ENCODE measurements at places on chromosomes 7 and 10. TPM values are rescaled to one million over a fixed set of nuclear protein-coding genes. Genes with fewer than 3 reads are reported as not detected.

The MGAM2 gene
- not detected for total RNA-seq

The EPHB6 gene
- total RNA-seq = 21.4 TPM

The TAS2R41 gene
- total RNA-seq = not detected

The MMD2 gene
- total RNA-seq = 0.47 TPM

The GHRHR gene
- total RNA-seq = not detected

The CBX3 gene
- 191 TPM for total RNA-seq

The CNPY1 gene
- total RNA-seq = not detected

The LDB3 gene
- total RNA-seq = 92.0 TPM

The TLX1 gene
- total RNA-seq = 14.3 TPM

The FAM149B1 gene
- 31.3 TPM for total RNA-seq

DNA sequence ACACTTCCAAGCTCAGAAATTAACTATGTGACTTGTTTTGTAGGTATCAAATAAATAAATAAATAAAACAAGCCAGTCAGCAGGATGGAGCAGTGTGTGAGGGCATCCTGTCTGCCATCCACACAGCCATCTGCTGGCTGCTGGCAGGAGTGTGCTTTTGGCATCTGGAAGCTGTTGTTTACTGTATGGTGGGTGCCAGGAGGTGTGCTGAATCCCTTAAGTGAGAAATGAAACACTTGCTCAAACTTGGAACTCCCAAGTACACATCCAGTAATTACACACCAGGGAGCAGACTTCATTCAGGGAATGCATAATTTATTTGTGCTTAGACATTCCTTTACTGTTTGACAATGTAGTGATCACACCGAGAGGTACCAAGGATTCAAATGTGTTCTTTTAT lies 16.9 kb upstream of the TAX1BP1 start:
- H3K36me3 ChIP-seq = no peaks in the 10 kb centered on the region
- no peak overlapping the region for H3K27ac ChIP-seq
- H3K27me3 ChIP-seq = peaks cover 2% of the 10 kb centered on the region

- H3K27ac ChIP-seq = no peak overlapping the region
- H3K4me1 ChIP-seq = no peaks in the 10 kb centered on the region
- peaks cover 6% of the 10 kb centered on the region for H3K36me3 ChIP-seq
- H3K4me3 ChIP-seq = no peak overlapping the region
- DNase-seq = no peak
These were observed 6.7 kb upstream of the COA1 start for GRCh38 chr7:43735802-43736603.

GRCh38 chr10:11439523-11440053 lies 171.9 kb downstream of the USP6NL start:
- peaks cover 10% of the 10 kb centered on the region for H3K27me3 ChIP-seq
- peaks cover 2% of the 10 kb centered on the region for H3K4me1 ChIP-seq
- no peak for DNase-seq

DNA sequence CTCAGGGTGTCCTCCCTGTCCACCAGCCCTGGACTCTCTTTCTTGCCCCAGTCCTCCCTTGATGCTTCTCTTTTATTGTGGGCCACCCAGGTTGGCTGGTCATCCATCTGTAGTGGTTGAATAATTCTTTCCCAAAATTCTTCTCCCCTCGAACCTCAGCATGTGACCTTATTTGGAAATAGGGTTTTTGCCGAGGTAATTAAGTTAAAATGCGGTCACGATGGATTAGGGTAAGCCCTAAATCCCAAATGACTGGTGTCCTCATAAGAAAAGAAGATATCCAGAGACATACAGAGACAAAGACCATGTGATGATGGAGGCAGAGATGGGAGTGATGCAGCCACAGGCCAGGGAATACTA lies 74.3 kb downstream of the GFRA1 start:
- H3K4me3 ChIP-seq = no peak overlapping the region
- peaks cover 8% of the 10 kb centered on the region for H3K27me3 ChIP-seq
- peaks cover 42% of the 10 kb centered on the region for H3K4me1 ChIP-seq
- DNase-seq = no peak

- H3K36me3 ChIP-seq = no peaks in the 10 kb centered on the region
- H3K4me1 ChIP-seq = no peaks in the 10 kb centered on the region
- DNase-seq = no peak
These were observed 14.7 kb upstream of the SLC16A9 start for GRCh38 chr10:59724098-59724938.

DNA sequence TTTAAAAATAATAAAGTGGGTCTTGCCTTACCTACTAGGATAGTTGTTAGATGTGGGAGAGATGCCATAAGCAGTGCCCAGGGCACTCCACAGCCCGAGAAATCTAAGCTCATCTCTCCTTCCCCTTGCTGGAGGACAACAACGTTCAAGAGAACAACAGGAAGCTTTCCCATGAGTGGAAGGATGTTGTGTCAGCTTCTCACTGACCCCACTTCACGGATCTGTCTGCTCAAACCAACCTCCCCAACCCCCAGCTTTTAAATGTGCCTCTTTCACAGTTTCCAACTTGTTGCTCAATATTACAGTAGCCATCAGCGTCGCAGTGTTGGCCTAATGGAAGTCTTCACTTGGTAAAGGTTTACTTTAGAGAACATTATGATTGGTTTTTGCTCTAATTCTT lies 72.1 kb downstream of the PTPRE start:
- DNase-seq = no peak
- H3K36me3 ChIP-seq = peaks cover 10% of the 10 kb centered on the region
- H3K27ac ChIP-seq = no peak overlapping the region
- no peaks in the 10 kb centered on the region for H3K4me1 ChIP-seq

DNA sequence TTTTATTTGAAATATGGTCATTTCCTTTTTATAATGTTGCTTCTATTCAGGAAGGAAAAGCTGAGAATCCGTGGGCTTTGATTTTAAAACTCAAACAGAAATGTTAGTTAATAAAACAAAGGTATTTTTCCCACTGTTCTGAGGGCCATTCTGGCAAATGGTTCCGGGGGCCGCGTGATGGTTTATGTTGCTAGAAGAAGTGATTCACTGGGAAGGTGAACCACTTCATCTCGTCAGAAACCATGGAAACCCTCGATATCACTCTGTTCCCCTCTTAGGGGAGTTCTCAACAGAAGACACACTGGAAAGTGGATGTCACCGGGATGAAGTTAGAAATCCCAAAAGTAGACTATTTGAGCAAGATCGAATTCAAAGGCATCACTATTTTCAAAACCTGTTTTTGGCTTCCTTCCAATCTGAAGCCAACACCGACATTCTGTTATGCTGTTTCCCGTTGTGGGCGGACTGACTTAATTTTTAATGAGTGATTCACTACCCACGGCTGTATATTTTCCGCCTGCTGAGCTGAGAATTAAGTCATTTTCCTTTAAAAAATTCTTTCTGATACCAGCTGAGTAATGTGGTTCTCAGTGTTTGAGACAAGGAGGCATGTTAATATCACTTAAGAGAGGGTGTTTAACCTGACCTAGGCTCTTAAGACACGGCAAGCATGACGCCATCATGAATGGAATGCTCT lies 84.1 kb downstream of the PTPRE start:
- no peak overlapping the region for H3K27ac ChIP-seq
- no peaks in the 10 kb centered on the region for H3K36me3 ChIP-seq
- DNase-seq = no peak
- no peaks in the 10 kb centered on the region for H3K27me3 ChIP-seq

GRCh38 chr7:28408960-28409715 lies 3.2 kb upstream of the CREB5 start:
- peaks cover 3% of the 10 kb centered on the region for H3K4me1 ChIP-seq
- peaks cover 17% of the 10 kb centered on the region for H3K27me3 ChIP-seq
- DNase-seq = peak; percentile 94
- no peaks in the 10 kb centered on the region for H3K36me3 ChIP-seq

DNA sequence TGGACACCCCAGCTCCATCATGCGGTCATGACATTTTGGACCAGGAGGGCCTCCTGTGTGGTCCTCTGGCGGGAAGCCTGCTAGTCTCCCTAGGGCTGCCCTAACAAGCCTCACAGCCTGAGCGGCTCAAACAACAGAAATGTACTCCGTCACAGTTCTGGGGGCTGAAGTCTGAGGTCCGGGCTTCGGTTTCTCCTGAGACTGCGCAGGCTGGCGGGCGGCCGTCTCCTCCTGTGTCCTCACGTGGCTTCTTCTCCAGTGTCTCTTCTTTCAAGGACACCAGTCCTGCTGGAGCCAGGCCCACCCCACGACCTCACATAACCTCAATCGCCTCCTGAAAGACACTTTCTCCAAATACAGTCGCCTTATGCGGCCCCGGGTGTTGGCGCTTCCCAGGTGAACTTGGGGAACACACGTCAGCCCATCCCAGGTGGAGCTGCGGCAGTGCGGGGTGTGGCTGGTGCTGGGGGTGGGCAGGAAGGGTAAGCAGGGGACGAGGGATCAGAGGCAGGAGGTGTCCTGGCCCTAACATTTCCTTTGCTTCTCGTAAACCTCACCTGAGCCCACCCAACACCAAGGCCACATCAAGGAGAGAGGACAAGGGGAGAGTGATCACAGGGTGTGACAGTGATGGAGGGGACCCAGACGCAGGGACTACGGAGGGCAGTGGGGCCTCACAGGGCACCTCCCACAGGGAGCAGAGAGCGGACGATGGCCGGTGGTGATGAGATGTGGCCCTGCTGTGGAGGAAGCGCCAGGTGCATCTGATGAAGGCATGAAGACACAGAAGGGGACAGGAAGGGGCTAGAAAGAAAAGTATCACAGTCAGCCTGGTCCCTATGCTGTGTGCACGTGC lies 580.6 kb downstream of the PTPRN2 start:
- H3K36me3 ChIP-seq = peaks cover 2% of the 10 kb centered on the region
- H3K27me3 ChIP-seq = no peaks in the 10 kb centered on the region
- H3K27ac ChIP-seq = no peak overlapping the region
- H3K4me3 ChIP-seq = no peak overlapping the region

- H3K36me3 ChIP-seq = peaks cover 9% of the 10 kb centered on the region
- no peak overlapping the region for H3K4me3 ChIP-seq
- no peak for DNase-seq
- no peak overlapping the region for H3K27ac ChIP-seq
These were observed 165.8 kb downstream of the KLF6 start for GRCh38 chr10:3619241-3619640.

GRCh38 chr10:89706011-89706410 lies 4.6 kb downstream of the KIF20B start:
- no peak overlapping the region for H3K27ac ChIP-seq
- no peak overlapping the region for H3K4me3 ChIP-seq
- no peak for DNase-seq
- H3K36me3 ChIP-seq = no peaks in the 10 kb centered on the region
- peaks cover 3% of the 10 kb centered on the region for H3K4me1 ChIP-seq

DNA sequence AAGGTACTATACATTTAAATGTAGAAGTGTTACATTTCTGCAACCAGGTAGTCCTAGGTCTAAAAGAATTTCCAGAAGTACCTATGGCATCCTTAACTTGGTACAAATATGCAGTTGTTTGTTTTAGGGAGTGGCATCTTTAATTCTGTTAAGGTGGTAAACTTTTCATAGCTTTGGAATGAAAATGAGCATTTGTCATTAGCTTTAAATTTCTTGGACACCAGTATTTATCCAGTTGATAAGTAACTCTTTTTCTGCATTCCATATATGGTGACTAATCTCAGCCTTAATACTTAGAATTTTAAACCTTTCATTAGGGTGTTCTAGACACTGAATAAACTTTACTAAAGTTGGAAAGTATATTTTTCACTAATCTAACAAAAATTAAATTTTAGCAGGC lies 10.8 kb downstream of the SLF2 start:
- no peak for DNase-seq
- H3K27me3 ChIP-seq = no peaks in the 10 kb centered on the region
- H3K4me1 ChIP-seq = no peaks in the 10 kb centered on the region
- no peaks in the 10 kb centered on the region for H3K36me3 ChIP-seq

DNA sequence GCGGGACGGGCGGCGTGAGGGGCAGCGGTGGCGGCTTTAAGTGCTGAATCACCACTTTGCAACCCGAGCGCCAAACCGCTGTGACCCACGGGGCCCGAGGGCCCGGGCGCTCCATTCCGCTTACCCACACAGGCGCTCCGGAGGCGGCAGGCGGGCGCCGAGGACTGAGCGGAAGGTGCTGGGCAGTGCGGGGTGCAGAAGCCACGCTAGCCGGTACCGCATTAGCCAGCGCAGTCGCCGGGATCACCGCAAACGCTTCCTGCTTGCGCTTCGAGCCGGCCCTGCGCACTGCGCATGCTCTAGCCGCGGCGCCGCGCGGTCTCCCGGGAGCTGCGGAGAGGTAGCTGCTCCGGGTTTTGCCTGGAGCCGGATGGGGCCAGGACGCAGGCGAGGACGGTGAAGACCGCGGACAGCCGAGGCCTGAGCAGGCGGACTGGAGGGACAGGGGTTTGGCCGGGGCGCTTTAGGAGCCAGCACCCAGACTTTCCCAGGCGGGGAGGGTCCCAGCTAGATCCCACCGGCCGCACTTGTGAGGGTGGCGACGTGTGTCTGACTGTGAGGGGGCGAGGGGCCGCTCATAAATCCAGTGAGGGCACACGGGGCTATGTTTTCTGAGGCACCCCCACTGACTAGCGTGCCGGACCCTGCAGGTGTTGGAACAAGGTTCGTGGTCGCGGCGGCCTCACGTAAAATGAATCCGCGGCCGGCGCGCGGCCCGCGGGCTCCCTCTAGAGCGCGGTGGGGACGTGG lies at the start of gene IDE:
Gene IDE (minus strand): TSS at position 296 of the 750 bp plus-strand sequence. CDS start 74 bp downstream, at position 222.
- peaks cover 9% of the 10 kb centered on the region for H3K27me3 ChIP-seq
- peak; percentile 97 for DNase-seq

- peaks cover 15% of the 10 kb centered on the region for H3K4me1 ChIP-seq
- peaks cover 43% of the 10 kb centered on the region for H3K27me3 ChIP-seq
- H3K36me3 ChIP-seq = no peaks in the 10 kb centered on the region
- no peak for DNase-seq
- peak overlapping the region; percentile 65 for H3K4me3 ChIP-seq
- H3K27ac ChIP-seq = no peak overlapping the region
These were observed 6.0 kb upstream of the GATA3 start for GRCh38 chr10:8048281-8049008.

- no peaks in the 10 kb centered on the region for H3K27me3 ChIP-seq
- no peak for DNase-seq
- no peak overlapping the region for H3K27ac ChIP-seq
- H3K4me3 ChIP-seq = no peak overlapping the region
- H3K4me1 ChIP-seq = peaks cover 8% of the 10 kb centered on the region
These were observed 19.9 kb downstream of the ANTXRL start for GRCh38 chr10:46306516-46307184.

DNA sequence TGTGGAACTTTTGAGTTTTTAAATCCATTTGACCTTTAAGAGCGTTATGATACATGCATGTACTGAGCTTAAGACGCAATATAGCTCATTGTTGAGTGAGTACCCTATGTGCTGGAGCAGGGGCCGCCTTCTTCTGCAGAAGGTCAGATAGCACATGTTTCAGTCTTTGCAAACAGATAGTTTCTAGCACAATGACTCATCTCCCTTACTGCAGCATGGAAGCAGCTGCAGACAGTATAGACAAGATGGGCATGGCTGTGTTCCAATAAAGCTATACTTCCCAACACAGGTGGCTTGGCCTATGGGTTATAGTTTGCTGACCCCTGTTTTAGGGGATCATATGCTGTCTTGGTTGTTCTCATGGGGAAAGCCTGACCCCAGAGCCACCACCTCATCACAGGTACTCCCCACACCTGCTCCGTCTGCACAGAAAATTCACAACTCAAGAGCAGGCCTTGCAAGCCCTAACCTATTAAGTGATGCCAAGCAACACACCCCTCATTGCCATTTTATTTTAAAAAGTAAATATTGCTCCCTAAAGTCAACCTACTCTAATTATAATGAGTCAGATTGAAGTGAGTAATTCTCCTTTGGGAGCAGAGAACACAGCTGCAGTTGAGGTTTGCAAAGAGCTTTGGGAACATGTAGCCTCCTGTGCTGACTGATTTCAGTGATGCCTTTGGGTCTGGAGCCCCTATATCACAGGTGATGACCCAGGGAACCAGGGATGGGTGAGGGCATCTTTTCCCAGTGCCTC lies 330.1 kb downstream of the PAXIP1 start:
- H3K27ac ChIP-seq = no peak overlapping the region
- DNase-seq = no peak
- no peaks in the 10 kb centered on the region for H3K4me1 ChIP-seq
- peaks cover 25% of the 10 kb centered on the region for H3K36me3 ChIP-seq
- H3K4me3 ChIP-seq = no peak overlapping the region

Measured in glutamatergic neuron (in vitro differentiated cells).